ENCODE measurements at places on chromosomes 6 and 20.

- no peak for DNase-seq
Measured at GRCh38 chr6:67496191-67496590, 1138.9 kb upstream of the ADGRB3 start.

GRCh38 chr6:30681766-30682142 is 4.7 kb downstream of the PPP1R18 start:
- DNase-seq, result no peak

- DNase-seq, result no peak
Measured at GRCh38 chr6:124994648-124995047, 32.4 kb downstream of the RNF217 start.

DNA sequence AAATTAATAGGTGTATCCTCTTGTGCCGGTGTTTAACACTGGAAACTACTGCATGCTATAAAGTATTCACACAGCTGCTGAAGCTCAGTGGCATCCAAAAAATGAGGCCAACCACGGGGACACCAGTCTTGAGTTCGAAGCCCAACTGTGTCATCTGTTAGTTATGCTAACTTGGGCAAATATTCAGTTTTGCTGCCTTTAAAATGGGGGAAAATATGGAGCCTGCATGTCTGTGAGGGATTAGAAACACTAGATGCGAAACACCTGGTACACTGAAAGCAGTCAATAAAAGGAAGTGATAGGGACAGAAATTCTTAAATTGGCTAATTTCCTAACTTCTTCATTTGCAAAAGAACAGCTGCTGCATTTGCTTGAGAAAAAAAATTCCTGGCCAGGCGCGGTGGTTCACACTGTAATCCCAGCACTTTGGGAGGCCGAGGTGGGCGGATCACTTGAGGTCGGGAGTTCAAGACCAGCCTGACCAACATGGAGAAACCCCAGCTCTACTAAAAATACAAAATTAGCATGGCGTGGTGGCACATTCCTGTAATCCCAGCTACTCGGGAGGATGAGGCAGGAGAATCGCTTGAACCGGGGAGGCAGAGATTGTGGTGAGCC is 36.6 kb upstream of the MLIP start:
- DNase-seq, result no peak

DNA sequence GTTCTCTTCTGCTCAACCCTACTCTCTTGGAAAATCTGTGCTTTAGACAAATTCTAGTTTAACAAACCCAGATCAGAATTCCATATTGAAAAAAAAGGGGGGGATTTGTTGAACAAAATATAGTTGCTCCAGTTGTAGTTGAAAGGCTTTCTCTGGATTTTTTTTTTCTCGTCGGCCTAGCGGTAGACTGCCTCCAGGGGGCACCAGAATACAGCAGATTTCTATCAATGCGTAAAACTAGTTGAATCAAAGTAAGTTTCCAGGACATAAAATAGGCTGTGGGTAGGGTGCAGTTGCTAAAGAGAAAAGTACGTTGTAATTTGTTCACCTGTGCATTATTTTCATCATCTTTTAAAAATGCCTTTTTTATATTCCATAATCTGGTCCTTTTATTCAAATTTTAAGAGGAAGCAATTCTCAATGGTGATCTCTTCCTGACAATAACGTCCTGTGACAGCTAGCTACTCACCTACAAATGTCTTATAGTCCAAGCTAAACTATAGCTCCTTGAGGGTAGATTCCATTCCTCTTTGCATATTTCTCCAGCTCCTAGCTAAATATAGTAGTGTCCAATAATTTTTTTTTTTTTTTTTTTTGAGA is 105.4 kb downstream of the PERP start:
- DNase-seq, result peak; percentile 63

- DNase-seq, result no peak
Measured at GRCh38 chr6:122372647-122373046, 26.8 kb upstream of the HSF2 start.

DNA sequence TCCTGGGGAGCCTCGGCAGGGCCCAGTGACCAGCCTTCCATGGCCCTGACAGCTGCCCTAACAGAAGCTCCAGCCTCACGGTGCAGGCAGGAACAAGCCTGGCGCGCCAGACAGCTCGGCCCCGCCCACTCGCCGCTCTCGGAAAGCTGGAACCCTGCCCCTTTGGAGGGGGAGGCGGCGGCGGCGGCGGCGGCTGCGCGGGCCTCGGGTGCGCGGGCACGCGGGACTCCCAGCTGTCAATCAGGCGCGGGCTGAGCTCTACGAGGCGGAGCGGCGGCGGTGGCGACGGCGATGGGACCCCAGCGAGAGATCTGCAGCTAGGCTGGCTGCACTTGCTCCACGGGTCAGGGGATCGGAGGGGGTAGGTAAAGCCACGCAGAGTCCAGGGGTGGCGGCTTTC is at the start of gene NRSN1:
TSS of gene NRSN1 (plus strand) at position 236 of the 400 bp plus-strand sequence. CDS start 8,113 bp downstream, outside the sequence.
- no peak for DNase-seq

- DNase-seq, result no peak
Measured at GRCh38 chr6:64225503-64225902, 589.9 kb downstream of the PHF3 start.
